ENCODE measurements at places on chromosomes 13 and 19. TPM values are rescaled to one million over a fixed set of nuclear protein-coding genes. Genes with fewer than 3 reads are reported as not detected.

The ZNF497 gene
- 2.7 TPM for total RNA-seq

The ZNF442 gene
- 4.3 TPM for total RNA-seq

The ARRDC5 gene
- not detected for total RNA-seq

The ZNF536 gene
- not detected for total RNA-seq

The AP1M2 gene
- total RNA-seq = 115 TPM
